Lower lobe of right lung (tissue), 2 donors: ENCODE measurements at places on chromosomes 3 and 15.

- DNase-seq: no peak
Observed at GRCh38 chr15:80601256-80601655, 93.9 kb upstream of the ABHD17C start.

GRCh38 chr3:46848271-46849044 lies 14.8 kb downstream of the MYL3 start:
- no peak for DNase-seq

DNA sequence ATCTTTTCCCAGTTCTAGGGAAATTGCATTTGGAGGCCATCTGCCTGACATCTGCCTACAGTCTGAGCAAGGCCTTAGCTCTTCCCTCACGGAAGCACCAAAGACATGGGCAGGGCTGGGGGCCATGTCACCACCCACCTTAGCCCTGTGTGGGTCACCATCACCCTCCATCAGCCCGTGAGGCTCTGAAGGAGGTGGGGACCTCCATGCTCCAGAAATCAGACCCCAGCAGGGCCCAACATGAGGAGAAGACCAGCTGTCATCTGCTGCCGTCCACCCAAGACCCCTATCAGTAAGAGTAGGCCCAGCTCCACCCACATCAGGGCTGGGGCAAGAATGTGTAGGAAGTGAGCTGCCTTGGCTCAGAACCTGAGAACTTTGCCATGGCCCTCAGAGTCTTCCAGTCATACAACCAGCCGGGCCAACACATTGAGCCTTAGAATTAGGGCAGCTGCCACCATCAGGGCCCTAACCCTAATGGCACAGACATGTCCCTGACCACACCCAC lies 1.9 kb downstream of the TMIE start:
- peak; percentile 27 for DNase-seq

GRCh38 chr3:146803745-146804144 lies 198.6 kb upstream of the PLSCR5 start:
- DNase-seq: no peak

GRCh38 chr15:31470756-31471155 lies 144.1 kb downstream of the KLF13 start:
- DNase-seq: no peak

GRCh38 chr3:20743553-20744321 lies 557.7 kb upstream of the SGO1 start:
- no peak for DNase-seq

- DNase-seq: no peak
Observed at GRCh38 chr3:120468635-120469295, 18.0 kb upstream of the FSTL1 start.

DNA sequence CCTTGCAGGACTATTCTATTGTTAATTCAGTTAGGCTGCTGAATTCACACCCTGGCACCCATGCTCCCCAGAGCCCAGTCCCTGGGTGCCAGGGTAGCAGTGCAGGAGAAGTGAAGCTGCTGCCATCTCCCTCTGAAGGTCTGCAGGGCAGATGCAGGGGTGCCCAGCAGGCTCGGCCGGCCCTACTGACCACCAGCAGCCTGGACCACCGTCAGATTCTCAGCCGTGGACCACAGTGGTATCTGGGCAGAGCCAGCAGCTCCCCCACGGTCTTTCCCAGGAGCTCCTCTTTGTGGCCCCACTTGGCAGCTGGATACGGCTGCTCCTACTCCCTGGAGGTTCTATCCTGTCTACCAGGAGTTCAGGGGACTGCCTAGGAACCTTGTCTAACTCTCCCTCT lies 46.8 kb downstream of the ALDH1L1 start:
- DNase-seq: peak; percentile 35

- DNase-seq: peak; percentile 36
Observed at GRCh38 chr3:128343287-128344051, 123.2 kb downstream of the DNAJB8 start.
